ENCODE measurements at places on chromosomes 16 and 17. TPM values are rescaled to one million over a fixed set of nuclear protein-coding genes. Genes with fewer than 3 reads are reported as not detected.

GRCh38 chr17:76004750-76005262, 4.2 kb downstream of the CDK3 start:
- DNase-seq = no peak

The PERCC1 gene
- 1.1 TPM for total RNA-seq

The TMEM204 gene
- not detected for total RNA-seq

- no peak for DNase-seq
Measured at GRCh38 chr16:30382111-30382881, at the start of gene SEPTIN1. Gene SEPTIN1 (minus strand): TSS chr16:30382561. CDS start chr16:30382542, 19 bp downstream.

DNA sequence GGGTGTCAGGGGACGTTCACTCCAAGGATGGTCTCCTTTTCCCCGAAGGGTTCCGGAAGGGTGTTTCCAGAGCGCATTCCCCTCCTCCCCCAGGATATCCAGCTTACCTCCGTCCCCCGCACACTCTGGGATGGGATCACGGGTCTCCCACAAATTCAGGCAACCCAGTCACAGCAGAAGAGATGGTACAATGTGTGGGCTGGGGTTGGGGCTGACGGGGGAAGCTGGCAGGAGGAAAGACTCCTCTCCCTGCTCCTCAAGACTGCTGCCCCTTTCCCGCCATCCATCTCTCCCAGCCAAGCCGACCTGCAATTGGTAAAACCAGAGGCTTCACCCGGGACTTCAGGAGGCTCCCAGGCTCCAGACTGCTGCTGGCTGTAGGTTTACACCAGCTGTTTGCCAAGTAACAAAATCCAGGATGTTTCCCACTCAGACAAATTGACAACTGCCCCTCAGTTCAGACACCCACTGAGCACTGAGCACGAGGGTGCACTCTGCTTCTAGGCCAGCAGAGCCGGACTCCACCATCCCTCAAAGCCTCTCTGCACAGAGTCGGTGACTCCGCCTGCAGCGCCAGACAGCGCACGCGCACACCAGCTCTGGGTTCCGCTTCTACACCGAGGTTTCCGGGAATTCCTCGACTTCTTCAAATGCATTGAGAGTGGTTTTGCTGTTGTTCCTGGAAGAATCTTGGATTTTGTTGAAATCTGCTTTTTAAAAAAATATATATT, 37.7 kb downstream of the ASPA start:
- peak; percentile 17 for DNase-seq

GRCh38 chr17:8458128-8458527, 22.4 kb downstream of the NDEL1 start:
- DNase-seq = no peak

The FA2H gene
- not detected for total RNA-seq

All from neural progenitor cell (in vitro differentiated cells).